Esophagus muscularis mucosa (tissue), 4 donors: ENCODE measurements at places on chromosomes 2 and 18.

DNA sequence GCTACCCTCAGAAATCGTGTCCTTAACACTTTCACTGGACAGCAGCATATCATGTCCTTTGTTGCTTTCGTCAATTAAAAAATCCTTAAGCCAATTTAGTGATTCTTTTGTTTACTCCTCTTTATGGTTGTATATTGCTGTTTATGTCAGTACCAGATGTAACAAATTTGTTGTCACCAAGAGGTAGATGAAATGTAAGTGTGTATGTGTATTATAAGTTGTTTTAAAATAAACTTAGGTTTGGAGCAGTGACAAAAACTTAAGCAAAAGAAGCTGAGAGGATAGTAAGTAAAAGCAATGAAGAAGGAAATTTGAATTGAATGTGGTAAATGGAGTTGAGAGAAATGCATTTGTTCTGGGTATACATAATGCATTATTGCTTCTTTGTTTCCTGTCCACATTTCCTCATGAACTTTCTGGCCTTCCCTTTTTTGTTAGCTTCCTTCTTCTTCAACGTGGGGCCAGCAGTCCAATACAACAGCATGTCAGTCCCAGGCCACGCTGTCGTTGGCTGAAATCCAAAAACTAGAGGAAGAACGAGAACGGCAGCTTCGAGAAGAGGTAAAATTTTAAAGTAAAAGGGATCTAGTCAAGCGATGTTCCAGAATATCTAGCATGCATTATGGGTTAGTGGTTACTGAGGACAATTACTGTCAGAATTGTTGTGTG lies 30.5 kb upstream of the SNORC start:
- DNase-seq: no peak

GRCh38 chr2:1321321-1321720 lies 91.9 kb upstream of the TPO start:
- DNase-seq: no peak

DNA sequence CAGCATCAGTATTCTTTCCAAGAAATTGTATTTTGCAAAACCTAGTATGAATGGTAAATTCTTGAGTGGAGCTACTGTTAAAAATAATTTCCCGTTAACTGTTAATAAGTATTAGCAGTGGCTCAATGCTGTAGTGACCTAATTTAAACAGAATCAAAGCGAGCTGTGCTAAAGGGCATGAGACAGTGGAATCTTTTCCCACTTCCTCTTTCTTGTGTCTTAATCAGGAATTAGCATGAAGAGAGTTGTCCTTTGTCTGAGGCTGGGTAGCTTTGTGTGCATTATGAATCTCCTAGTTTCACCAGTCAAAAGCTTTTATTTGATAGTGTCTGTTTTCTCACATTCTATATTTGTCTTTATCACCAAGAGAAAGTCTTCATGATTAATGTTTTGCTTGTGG lies 298.8 kb upstream of the GCFC2 start:
- DNase-seq: no peak

GRCh38 chr2:197838036-197838435 lies 33.6 kb downstream of the PLCL1 start:
- no peak for DNase-seq

GRCh38 chr2:157087373-157088002 lies 170.0 kb upstream of the GALNT5 start:
- no peak for DNase-seq

DNA sequence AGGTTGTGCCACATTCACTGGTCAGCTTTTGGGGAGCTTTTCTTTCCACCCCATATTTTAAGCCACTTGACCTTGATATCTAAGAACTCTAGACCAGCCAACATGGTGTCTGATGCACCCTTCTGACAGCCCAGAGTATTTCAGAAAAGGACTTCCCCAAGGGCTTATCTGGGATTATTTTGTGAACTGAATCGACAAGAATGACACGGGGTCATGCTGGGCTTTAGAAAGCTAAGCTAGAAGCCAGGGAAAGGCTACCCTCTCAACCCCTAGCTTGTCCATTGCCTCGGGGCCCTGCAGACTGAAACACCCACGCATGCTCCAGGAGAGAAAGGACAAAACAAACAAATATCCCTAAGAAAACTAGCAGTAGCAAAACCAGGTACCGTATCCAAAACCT lies 16.0 kb downstream of the SLC4A5 start:
- peak; percentile 53 for DNase-seq

- no peak for DNase-seq
These were observed 19.9 kb downstream of the CELF4 start for GRCh38 chr18:37545461-37546271.

- DNase-seq: no peak
These were observed 342.8 kb downstream of the EIPR1 start for GRCh38 chr2:3034856-3035255.

- no peak for DNase-seq
These were observed 94.1 kb downstream of the ANKRD44 start for GRCh38 chr2:197216361-197216979.

- no peak for DNase-seq
These were observed 65.9 kb downstream of the COL4A4 start for GRCh38 chr2:227098162-227098515.

GRCh38 chr18:48460929-48461583 lies 51.9 kb upstream of the ZBTB7C start:
- no peak for DNase-seq

GRCh38 chr2:60554646-60555065 lies 1.2 kb upstream of the BCL11A start:
- no peak for DNase-seq
